CD4-positive, alpha-beta T cell treated with Interferon alpha-2 for 1 hour (primary cell): ENCODE measurements at places on chromosomes 11 and 22.

DNA sequence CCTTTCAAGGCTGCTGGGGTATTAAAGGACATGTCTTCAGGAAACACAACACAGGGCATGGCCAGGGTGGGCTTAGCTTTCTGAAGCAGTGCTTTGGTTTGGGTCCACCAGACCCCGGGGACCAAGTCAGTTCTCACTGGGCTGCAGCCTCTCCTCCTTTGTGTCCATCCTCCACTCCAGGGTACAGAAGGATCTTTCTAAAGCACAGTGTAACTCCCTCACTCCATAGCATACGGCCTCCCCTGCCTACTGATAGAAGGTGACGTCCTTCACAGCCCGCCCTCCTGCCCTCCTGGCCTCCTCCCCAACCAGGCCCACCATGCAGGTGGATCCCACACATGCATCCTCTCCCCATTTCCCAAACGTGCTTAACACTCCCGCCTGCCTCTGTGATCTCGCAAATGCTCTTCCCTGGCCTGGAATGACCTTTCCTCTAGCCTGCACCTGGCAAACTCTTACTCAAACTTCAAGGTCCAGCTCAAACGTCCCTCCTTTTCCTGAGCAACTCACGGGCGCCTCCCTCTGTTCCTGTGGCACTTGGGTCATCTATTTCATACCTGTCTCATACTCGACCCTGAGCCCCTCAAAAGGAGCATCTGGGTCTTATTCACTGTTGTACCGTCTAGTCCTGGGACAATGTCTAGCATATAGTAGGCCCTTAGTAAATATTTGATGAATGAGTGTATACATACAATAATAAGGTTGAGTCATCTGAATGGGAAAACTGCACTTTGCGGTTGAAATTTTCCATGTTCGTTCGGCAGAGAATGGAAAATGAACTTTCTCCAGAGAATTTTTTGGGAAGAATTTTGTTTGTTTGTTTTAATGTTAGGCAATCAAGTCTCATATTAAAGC, 187.7 kb downstream of the EFCAB6 start:
- no peak for DNase-seq

DNA sequence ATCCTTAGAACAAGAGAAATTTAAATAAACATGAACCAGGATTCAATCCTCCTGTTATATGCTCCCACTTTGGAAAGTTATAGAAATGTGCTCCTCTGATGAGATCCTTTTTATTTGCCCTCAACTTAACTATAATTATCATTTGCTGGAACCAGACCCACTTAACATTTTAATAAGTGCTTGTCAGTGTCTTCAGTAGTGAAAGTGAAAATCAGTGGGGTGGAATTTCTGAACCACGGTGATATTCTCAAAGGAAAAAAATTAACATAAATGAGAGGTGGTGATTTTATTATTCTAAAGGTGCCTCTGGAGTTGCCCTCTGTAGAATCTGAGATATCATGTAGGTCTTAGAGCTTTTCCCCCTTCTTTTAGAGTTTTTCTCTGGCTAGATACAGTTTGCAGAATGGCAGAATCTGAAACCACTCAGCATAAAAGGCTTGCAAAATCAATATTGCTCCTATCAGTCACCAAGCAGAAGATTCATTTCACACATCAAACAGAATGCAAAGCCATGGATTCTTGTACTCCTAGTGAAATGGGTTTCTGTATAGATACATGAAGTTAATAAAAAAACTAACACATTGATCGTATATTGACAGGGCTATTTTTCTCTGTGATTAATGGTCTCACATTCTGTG, 213.2 kb downstream of the LUZP2 start:
- DNase-seq = no peak

DNA sequence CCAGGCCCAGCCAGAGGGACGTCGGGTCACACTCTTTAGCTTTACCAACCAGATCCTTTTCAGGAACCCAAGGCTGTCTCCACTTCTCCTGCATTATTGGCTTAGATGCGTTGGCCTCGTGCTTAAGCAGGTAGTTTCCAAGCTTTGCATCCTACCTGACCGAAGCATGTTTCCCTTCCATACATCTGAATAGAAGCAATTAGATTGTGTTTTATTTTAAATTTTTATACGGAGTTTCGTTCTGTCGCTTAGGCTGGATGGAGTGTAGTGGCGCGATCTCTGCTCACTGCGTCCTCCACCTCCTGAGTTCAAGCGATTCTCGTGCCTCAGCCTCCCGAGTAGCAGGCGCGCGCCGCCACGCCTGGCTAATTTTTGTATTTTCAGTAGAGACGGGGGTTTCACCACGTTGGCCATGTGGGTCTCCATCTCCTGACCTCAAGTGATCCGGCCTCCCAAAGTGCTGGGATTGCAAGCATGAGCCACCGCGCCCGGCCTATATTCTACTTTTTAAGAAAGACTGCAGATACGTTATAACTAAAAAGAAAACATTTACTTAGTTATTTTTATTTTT, 677 bp downstream of the DYNC2H1 start:
- DNase-seq = peak; percentile 3

DNA sequence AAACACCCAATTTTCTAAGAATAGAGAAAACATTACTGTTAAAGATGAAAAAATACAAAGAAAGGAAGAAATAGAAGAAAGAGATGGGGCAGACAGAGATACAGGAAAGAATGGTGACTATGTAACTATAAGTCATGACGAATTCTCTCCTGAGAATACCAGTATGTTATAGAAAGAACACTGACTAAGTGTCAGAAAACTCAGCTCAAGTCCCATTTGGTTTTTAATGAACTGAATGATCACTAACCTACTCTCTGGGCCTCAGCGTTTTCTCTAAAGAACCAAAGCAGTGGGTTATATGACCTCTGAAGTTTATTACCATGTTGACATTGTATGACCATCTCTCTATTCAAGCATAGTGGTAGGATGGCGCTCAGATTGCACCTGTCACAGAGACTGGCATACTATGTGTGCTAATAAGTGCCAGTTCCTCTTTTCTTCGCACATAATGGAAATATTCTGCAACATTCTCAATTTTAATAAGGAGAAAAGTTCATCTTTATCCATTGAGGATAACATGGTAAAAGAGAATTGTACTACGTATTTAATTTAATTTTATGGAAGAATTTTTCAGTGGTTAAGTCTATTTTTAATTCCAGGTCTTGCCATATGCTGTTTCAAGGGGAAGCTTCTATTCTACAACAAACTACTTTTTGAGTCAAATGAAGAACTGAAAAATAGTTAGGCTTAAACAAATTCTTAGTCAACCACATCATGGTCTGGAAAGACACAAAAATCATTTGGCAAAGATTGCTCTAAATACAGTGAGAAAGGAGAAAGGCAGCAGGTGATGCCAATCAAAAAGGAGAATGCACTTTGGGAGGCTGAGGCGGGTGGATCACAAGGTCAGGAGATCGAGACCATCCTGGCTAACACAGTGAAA, 25.0 kb upstream of the EED start:
- peak; percentile 16 for DNase-seq

DNA sequence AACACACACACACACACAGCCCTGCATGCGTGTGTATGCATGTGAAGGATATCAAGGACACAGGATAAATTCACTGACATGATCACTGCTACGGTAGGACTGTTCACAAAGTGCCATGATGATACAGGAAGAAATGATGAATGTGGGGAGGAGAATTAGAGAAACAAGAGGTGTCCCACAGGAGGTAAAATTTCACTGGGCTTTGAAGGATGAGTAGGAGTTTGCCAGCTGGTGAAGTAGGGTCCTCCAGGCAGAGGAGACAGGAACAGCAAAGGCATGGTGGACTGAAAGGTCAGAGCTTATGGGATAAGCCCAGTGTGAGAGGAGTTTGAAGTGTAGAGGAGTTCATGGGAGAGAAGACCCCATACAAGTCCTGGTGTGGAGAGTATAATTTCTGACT, 18.6 kb downstream of the NECTIN1 start:
- no peak for DNase-seq

DNA sequence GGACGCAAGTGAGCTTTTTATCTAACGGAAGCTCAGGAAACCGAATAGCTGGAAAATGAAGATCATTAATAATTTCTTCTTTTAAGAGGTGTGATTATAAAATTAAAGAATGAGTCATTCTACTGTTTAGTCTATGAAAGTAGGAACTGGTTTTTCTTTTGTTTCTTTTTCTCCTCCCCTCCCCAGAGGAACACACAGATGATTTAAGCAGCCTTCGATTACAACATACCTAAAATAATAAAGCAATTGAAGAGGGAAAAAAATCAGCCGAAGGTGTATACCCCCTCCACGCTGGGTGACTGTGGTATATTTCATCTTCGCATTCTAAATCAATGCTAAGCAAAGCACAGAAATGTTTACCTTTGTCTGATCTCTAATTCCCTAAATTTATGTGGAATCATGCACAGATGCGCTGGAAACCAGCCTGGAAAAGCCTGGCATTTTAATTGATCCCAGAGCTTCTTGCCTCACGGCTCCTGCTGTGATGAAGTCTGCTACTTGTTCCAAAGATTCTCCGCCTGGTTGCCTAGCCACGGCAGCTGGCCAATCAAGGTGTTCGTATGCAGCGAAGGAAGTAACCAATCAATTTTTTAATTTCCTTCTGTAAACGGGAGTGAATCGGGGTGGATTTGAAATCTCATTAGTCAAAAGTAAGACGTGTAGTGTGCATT, 133.9 kb downstream of the FANCF start:
- no peak for DNase-seq

DNA sequence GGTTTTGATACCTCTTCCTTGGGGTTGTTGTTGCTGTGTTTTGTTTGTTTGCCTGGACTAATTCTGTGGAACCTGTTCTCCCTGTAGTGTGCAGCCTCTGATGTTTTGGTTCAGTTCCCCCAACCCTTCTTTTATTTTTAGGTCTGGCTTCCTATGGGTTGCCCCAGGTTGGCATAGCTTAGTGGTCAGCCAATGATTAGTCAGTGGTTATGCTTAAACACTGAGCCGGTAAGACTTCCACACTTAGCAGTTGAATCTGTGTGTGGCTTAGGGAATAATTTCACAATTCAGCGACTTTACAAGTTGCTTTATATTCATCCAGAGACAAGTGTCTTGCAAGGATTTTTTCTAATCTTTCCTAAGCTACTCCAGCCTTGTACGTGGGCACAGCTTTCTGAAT, 78.6 kb upstream of the CLPB start:
- DNase-seq = no peak

- DNase-seq = no peak
Observed at GRCh38 chr11:75490221-75491181, 35.2 kb downstream of the GDPD5 start.

DNA sequence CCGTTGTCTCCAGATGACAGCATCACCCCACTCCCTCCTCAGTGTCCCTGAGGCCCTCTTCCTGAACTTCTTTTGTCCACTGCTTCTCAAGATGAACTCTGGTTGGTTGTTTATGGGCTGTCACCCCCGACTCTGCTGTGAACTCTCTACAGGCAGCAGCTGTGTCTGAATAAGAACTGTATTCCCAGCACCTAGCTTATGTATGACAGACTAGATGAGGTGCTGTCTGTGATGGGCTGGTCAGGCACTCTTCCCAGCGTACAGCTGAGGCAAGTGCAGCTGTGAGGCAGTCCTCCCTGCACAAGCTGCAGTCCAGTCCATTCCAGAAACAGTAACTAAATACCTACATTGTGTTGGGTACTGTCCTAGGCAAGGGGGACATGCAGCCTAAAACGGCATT, 111.4 kb upstream of the PITPNB start:
- DNase-seq = no peak

DNA sequence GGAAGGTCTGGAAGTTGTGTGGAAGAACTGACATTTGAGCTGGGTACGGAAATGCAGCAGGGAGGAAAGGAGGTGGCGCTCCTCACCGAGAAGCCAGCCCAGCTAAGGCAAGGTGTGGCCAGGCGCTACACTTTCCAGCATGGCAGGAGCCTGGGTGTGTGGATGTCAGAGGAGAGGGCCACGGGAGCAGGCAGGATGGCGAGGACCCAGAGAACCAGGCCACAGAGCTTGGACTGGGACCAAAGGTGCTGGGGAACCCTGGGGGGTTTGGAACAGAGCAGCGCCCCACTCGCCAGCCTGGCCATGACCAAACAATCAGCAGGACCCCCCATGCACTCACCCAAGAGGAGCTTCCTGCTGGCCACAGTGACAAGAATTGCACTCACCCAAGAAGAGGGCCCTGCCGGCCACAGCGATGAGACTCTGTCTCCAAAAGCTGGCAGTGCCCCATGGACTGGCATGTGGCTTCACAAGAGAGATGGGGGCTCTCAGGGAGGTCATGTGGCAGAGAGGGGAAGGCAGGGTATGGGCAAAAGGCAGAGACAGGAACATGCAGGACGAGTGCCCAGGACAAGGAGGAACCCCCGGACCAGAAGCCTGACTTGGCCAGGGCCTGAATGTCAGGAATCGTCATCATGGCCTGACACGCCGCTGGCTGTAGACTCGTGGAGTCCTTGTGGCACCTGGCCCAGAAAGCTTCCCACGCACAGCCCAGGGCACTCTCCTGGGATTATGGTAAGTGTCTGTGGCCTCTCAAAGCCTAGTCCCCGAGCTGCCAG, 45.4 kb downstream of the IGF2 start:
- no peak for DNase-seq

DNA sequence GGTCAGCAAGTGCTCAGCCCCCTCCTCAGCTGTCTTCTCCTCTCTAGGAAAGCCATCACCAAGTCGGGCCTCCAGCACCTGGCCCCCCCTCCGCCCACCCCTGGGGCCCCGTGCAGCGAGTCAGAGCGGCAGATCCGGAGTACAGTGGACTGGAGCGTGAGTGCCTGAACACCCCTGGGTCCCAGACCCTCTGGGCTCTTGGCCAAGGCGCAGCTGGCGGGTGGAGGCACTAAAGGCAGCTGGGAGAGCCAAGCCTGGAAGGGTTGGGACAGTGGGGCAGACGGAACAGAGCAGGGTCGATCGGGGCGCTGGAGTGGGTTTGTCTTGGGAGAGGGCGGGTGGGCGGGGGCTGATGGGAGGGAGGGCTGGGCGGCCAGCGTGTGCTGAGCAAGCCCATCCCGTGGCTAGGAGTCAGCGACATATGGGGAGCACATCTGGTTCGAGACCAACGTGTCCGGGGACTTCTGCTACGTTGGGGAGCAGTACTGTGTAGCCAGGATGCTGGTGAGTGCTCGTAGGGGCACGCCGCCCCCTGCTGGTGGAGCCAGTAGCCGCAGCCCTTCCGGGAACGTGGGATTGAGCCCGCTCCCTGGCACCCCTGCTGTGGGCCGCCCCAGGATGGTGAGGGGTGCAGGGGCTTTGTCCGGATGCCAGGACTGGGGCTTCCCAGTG, 14.1 kb upstream of the MDK start:
- DNase-seq = peak; percentile 81

DNA sequence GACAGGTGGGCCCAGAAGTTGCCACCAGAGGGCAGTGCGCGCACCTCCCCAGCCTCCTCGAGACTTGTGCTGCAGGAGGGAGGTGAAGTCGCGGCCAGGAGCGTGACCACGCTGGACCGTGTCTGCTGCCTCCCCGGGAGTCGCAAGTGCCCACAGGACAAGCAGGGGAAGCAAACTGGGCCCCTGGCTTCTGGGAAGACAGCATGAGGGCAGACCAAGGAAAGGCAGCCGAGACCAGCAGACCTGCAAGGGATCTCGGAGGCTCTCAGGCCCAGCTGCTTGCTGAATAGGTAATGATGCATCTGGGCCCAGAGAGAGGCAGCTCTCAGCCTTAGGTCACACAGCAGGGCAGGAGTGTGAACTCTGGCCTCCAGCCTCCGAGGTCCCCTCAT, 17.0 kb upstream of the IL2RB start:
- peak; percentile 86 for DNase-seq

- DNase-seq = no peak
Observed at GRCh38 chr11:90635886-90636285, 413.0 kb upstream of the CHORDC1 start.

- no peak for DNase-seq
Observed at GRCh38 chr11:120994091-120994859, 29.6 kb upstream of the TBCEL start.
